ENCODE measurements at places on chromosomes 16 and 17. TPM values are rescaled to one million over a fixed set of nuclear protein-coding genes. Genes with fewer than 3 reads are reported as not detected.

- no peak for DNase-seq
These were observed 211.9 kb downstream of the GSG1L start for GRCh38 chr16:27851586-27851985.

The KRTAP9-2 gene
- not detected for total RNA-seq

GRCh38 chr16:30628628-30629540 is 18.7 kb upstream of the ZNF689 start:
- peak; percentile 63 for DNase-seq

DNA sequence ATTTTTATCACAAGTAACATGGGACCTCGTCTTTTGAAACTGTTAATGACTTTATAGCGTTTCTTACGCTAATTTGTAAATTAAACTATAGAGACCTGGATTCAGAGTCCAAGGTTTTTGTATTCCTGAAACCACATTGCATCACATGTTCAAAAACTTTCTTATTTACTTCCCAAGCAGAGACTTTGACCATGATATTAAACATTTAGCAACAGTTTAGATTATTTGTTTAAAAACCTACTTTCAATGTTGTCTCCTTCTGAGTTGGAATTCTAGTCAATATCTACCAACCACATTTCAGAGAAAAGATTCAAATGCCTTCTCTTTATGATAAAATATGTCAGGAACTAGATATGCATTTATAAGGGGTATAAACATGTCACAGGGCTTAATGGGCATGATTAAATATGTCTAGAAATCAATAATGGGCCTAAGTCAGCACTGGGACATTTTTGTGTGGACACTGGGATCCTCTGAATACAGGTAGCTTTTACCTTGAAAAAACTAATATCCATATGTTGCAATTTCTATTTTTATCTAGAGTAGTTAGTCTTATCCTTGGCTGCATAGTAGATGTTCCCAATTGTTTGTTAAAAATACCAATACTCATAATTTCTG is 6.3 kb upstream of the APOH start:
- DNase-seq, result no peak

The FOXO3B gene
- 5.8 TPM for total RNA-seq

The CD300A gene
- not detected for total RNA-seq

DNA sequence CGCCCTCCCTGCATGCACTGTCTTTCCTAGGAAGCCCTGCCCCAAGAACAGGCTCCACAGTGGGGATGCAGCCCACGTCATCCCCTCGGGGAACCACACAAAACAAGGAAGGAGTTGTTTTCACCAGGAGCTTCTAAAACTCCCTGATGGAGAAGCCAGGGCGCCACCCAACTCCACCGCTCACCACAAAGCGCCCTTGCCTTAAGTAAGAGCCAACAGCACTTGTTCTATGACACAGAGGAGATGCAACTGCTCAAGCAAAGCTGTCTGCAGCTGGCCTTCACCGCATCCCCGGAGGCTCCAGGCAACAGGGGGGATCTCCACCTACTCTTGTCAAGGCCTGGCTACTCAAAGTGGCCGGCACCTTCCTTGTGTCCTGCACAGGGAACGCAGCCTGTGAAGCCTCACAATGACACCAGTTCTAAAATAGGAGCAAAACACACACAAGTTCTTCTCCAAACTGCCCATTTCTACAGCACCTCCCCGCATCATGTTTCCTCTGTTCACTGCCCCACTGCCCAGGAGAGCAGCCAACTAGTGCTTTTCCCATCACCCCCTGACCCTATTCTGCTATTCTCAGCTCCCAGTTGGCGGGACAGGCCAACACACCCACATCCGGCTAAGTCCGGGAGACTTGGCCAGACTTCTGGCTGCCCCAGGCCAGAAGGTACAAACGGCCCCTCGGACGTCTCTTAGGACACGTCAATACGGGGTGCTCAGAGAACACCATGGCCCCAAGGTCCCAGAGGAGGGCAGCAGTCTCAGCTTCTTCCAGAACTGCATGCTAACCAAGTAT is 24.2 kb downstream of the MPG start:
- no peak for DNase-seq

- no peak for DNase-seq
These were observed 4.1 kb downstream of the IL4R start for GRCh38 chr16:27317738-27318391.

DNA sequence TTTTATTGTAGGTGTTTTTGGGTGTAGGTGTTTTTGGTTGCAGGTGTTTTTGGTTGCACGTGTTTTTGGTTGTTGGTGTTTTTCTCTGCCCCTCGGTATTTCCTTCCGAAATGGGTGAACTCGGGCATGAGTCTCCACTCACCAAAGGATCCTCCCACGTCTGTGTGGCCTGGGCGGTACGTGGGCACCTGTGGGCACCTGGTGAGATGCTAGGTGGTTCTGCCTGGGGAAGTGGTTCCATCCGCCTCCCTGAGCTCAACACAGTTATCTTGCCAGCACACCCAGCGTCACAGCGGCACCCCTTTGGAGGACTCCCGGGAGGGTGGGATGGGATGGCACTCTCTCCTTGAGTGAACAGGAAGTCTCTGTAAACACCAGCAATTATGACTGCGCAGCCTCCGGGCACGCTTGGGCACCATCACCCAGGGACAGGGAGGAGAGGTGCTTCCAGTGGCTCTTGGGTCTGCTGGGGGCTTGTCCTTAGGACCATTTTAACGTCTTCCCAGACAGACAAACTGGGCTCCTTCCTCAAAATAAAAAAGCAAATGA is 29.8 kb downstream of the COX4I1 start:
- DNase-seq, result no peak

The GLTPD2 gene
- total RNA-seq, result not detected

DNA sequence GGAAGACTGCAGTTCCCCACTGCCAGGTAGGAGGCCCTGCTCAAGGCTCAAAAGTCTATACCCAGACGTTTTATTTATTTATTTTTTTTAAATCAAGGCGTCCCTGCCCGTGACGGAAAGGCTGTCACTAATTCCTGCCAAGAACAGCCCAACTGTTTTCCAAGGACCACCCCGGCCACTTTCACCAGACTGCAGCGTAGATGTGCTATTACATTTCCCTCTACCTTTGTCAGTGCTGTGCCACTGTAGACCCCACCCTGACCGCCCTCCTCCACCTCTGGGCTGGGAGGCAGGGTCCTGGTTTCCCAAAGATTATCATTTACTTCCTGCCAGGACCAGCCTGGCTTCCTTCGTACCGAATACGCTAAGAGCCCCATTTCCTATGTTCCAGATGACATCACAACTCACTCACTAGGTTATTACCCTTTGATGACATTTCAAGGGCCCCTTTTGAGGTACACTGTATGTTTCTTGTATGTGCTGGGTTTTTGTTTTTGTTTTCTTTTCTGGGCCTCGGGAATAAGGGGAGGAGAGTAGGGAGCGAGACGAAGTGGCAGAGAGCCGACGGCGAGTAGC is 6.3 kb upstream of the RNF227 start:
- DNase-seq, result no peak

The CCL16 gene
- not detected for total RNA-seq

DNA sequence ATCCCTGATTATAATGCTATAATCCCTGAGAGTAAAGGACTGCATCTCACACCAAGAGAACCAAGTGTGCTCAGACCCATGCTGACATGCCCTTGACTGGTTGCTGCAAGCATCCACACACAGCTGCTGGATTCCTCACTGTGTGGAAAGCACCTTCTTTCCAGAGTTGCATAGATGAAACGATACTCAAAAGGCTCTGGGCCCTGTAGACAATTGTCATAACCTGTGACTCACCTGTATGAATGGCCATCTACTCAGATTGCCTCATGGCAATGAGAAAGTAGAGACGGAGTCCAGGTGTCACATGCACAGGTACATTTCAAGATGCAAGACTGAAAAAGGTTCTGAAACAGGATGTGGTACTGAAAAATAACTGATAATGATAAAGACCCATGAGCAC is 58.1 kb downstream of the MPHOSPH6 start:
- DNase-seq, result no peak

- no peak for DNase-seq
These were observed 6.4 kb upstream of the CEP20 start for GRCh38 chr16:15894571-15895374.

- DNase-seq, result no peak
These were observed 29.9 kb downstream of the ACTG1 start for GRCh38 chr17:81482673-81483072.

The RAB37 gene
- total RNA-seq, result not detected

The CFAP20 gene
- 51.2 TPM for total RNA-seq

DNA sequence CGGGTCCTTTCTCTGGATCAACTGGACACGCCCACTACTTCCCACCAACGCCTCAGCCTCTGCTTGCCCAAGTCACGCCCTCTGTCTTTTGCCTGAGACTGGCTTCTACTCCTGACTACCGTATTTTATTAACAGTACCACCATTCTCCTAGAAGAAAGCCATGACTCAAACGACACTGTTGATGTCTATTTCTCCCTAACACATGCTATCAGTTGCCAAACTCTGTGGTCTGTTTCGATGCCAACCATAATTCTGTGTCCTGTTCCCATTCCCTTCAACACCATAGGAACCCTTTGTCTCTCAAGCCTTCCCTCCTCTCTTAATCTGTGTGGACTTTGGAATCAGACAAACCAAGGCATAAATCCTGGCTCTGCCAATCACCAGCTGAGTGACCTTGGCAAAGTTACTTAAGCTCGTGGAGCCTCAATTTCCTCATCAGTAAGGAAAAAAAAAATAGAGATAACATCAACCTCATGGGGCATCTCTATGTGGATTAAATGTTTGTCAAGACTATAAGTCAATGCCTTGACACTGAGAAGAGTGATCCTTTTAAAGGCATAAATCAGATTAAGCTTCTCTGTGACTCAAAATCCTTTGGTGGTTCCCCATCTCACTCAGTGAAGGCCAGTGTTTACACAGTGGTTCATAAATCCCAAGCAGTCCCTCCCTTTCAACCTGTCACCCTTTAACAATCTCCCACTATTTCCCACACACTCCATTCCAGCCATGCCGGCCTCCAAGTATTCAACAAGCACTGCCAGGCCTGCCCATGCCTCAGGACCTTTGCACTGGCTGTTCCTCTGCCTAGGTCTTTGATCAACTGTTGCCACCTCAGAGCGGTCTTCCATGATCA is 45.6 kb downstream of the ERN1 start:
- DNase-seq, result peak; percentile 44

The SLC16A6 gene
- total RNA-seq, result 3.8 TPM

DNA sequence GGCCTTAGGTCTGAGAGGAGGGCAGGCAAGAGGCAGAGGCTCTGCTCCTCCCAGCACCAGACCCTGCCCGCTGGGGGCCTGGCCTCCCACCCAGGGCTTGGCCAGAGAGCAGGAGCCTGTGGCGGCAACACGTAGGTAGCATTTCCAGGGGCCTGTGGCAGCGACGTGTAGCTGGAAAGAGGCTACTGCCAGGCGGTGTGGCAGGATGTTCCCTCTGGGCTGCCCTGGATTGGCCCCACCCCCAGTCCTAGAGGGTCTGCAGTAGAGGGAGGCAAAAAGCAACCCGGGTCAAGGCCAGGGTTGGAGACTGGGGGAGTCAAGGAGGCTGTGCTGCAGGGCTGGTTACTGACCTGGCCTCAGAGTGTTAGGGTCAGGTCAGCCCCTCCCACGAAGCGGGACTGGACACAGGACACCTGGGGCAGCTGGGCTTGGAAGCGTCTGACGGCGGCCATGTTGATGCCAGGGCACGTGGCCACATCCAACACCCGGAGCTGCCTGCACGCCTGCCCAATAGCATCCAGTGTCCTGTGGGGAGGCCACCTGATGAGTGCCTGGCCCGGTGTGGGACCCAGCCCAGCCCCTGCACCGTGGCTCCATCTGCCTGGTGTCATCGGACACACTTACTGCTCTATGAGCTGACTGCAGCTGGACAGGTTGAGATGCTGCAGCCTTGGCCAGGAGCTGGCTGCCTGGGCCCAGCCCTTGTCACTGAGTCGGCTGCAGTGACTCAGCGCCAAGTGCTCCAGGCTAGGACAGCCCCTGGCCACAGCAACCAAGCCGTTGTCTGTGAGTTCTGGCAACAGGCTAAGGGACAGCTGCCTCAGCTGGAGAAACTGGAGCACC is 8.5 kb downstream of the ELMO3 start:
- DNase-seq, result peak; percentile 59

- no peak for DNase-seq
These were observed 27.0 kb downstream of the ABCC12 start for GRCh38 chr16:48128769-48129168.

All from Daoy (cell line).